DMS53 (cell line): ENCODE measurements at places on chromosomes 13 and 19.

- DNase-seq: no peak
These were observed 225.6 kb upstream of the OBI1 start for GRCh38 chr13:78884571-78884970.

GRCh38 chr19:12695997-12696365 is 450 bp downstream of the FBXW9 start:
- peak; percentile 54 for DNase-seq

GRCh38 chr13:109656206-109656605 is 130.2 kb downstream of the IRS2 start:
- no peak for DNase-seq

DNA sequence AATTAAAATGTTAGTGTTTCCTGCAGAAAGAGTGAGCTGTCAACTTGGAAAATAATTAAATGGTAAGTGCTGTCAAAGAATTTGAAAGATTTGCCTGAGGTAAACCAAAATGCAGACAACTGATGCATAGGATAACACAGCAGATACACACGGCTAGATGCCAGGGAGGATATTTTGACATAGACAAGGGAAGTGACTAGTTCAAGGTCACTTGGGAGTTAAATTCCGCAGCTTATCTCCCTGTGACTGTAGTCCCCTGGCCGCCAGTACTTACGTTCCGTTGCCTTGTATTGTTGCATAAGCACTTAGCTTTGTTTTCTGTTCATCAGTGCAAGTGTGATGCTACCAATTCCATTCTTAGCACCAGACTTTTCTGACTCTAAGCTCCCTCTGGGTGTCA is 247.3 kb upstream of the MAB21L1 start:
- no peak for DNase-seq

- no peak for DNase-seq
These were observed 49.1 kb downstream of the TSSK6 start for GRCh38 chr19:19466201-19466600.

DNA sequence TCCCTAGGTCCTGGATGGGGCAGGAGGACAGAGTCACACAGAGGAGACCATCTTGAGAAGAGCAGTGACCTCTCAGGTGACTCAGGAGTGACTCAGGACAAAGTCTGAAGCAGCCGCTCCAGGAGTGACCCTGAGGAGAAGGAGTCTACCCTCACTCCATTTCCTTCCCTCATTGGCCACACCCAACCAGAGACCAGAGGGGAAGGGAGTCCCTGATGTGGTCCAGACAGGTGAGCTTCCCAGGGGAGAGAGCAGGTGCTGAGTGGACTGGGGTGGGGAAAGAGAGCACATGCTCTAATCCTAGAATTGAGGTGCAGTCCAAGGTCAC is 75.5 kb upstream of the MEDAG start:
- no peak for DNase-seq

DNA sequence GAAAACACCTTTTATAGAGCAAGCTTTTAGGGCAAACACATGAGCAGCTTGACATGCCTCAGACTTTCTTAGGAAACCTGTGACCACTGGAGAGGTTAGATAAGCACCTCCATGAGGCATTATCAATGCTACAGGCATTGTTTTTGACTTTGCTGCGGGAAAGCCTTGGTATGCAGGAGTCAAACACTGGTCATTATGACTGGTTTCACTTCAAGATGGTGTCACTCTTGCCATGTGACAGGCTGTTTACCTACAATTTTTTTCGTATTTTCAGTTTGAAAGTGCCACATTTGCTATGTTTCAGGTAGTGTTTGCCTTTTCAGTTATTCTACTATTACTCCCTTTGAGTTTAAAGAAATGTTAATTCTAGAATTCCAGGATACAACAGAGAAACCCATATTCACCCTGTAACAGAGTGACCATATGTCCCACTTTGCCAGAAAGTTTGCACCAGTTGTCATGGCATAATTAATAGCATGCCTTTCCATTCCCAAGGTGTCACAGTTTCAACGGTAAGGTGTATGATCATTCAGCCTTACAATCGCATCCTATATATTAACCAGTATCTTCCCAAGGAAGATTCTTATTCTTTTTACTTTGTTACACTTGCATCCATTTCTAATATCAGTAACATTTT is 33.0 kb downstream of the USP12 start:
- no peak for DNase-seq

DNA sequence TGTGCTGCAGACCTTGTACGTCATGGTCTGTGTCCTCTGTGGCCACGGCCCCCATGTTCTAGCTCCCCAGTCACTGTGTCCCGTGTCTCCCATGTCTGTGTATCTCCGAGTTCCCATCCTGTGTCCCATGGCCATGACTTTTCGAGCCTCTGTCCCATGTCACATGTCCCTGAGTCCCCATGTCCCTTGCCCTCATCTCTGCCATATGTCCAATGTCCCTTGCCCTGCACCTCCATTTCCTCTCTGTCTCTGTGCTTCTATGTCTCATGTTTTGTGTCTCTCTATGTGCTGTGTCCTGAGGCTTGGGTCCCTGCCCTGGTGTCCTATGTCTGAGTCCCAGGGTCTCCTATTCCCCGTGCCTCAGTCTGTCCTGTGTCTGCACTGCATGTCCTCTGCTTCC is 2.0 kb downstream of the ATP4A start:
- no peak for DNase-seq

DNA sequence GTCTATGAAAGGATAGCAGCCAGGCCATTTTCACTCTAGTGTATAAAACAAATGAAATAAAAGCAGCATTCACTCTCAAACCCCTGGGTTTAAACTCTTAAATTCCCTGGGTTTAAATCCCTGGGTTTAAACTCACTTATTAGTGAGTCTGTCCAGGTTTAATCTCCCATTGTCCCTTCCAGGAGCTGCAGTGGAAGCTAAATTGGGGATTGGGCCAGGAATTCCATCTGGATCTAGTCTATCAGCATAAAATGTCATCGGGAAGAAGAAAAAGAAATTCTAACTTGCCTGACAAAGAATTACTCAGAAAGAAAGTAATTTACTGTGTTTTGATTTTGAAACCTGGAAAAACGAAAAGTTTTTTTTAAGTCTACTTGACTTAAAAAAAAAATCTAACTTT is 54.8 kb downstream of the FRY start:
- no peak for DNase-seq

GRCh38 chr13:81987677-81988357 is 1646.9 kb upstream of the SPRY2 start:
- DNase-seq: no peak
